GM04503 (cell line): ENCODE measurements at places on chromosomes 5 and 9.
A peak's percentile ranks its signal among the peaks of the same experiment; 100 is the strongest.

- DNase-seq = no peak
Measured at GRCh38 chr9:133494636-133495326, 15.9 kb upstream of the SLC2A6 start.

DNA sequence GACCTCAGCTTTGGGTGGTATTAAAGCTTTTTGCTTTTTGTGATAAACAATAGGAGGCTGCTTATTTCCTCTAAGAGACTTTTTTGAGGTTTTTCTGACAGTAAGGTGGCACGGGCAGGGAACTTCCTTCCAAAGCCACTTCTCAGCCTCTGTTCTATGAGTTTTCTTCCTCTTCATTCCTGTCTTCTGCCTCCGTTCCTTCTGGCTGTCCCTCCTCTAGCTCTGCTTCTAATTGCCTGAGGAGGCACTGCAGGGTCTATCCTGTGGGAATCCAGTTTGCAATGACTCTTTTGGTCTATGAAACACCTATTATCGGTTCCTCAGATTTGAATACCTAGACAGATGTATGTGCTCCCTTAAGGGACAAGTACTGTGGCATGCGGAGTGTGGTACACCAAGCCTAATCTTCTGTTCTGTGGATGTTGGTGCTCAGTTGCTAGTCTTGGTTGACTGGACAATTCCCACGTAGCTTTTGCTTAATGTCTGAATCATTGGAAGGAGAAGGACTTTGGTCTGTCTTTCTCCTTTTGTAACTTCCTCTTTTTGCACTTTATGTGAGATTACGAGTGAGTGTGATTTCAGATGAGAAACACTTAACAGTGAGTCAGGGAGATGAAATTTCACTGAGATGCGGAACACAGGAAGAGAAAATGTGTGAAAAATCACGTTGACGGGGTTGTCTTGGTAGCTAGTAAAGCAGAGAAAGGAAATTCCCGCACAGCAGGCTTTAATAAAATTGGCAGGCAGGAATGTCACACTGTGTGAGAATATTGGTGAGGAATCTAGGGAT is 305.2 kb downstream of the EFNA5 start:
- peak; percentile 57 for DNase-seq

DNA sequence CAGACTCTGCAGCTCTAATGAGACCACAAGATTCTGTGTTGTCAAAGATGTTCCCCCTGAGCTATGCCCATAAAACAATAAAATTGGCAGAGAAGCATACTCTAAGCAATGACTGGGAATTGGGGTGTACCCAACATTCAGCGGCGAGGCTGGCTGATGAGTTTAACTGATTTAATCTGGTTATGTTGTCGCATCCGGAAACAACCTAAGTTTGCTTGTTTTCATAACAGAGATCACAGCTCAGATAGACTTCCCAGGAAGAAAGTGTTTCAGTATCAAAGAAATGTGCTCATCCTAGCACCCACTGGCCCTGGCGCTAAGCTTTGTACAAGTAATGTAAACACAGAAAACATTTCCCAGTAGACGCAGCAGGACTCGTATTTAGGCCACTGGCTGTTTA is 7.4 kb downstream of the SEMA5A start:
- DNase-seq = no peak

DNA sequence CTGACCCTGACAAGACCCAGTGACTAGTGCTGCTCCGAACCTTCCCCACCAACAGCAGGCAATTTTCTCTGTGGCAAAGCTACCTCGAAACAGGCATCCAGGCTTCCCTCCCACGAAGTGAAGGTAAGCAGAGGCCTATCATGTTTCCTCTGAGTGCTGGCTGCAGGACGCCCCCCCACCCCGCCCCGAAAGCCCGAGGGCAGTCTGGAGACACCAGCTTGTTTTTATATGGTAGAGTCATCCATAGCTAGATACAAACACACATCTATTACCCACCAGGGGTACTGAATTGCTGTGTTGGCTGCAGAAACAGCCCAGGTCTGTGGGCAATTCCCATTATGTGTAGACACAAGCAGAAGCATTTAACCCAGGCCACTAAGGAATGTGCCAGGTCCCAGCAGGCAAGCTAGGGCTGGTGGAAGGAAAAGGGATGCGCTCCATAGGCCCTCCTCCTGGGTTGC is 40.4 kb downstream of the LIX1 start:
- no peak for DNase-seq

GRCh38 chr5:150603491-150603890 is 37.0 kb upstream of the SYNPO start:
- DNase-seq = no peak

DNA sequence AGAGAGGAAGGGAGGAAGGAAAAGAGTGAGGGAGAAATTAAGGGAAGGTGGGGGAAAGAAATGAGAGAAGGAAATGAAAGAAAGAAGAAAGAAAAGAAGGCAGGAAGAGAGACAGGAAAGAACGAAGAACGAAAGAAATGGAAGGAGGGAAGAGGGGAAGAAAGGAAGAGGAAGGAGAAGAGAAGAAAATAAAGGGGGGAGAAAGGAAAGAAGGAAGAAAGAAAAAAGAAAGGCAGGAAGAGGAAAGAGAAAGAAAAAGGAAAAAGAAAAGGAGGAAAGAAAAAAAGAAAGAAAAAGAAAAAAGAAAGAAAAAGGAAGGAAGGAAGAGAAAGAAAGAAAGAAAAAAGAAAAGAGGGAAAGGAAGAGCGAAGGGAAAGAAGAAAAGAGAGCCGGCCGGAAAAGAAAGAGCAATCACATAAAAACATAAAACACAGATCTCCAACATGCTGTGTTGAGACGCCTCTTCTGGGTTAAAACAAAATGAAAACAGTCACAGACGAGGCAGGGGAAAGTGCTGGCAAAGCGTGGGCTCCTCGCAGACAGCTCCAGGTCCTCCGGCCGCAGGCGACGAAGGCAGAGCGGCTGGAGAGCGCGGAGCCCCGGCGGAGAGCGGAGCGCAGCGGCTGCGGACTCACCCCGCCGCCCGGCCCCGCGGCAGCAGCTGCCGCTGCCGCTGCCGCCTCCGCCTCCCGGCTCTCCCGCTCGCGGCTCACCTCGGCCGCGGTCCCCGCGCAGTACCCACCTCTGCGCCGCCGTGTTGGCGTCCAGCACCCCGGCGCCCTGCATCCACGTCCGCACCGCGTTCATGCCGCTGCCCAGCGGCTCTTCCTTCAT is 896 bp downstream of the EBF1 start:
- no peak for DNase-seq

DNA sequence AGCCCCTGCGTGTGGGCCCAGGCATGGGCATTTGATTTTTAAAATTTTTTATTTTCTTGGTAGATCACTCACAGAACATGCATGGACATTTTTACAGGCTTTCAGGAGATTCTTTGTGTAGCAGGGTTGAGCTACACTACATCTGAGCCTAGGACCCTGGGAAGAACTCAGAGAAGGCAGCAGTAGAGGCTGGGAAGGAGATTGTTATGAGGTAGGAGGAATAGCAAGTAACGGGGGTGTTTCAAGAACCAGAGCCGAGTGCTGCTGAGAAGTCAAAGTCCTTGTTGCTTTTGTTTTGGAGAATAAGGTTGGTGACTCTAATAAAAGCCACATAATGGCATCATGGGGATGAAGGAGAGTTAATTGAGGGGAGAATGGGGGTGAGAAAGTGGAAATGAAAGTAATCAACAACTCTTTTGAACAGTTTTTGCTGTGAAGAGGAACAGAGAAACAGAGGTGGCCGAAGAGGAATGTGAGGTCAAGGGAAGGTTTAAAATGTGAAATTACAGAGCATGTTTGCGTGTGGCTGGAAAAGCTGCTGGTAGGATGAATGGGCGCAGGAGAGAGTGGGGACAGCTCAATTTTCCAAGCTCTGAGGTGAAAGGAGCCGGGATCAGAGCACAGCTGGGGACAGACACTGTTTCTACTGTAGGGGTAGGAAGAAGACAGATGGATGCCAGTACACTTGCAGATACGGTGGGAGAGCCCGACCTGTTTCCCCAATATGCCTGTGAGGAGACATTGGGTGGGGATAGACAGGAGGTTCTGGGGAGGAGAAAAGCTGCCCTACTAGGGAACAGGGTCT is 4.7 kb upstream of the PDLIM7 start:
- DNase-seq = no peak

DNA sequence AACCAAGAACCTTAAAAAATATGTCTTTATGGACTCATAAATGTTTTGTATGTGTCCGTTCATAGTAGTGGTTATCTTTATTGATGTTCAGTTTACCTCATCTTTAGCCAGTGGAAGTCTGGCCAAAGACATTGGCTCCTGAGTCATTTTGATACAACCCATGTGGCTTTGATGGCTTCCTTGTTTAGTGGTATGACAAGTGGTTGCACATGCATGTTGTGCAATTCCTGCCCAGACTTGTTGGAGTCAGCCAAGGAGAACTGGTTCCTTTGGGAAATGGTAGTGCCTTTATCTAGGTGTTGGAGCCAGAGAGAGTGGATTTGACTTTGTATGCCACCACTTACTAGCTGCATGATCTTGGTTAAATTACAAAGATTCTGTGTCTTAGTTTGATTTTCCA is 94.3 kb downstream of the RPS23 start:
- peak; percentile 50 for DNase-seq

DNA sequence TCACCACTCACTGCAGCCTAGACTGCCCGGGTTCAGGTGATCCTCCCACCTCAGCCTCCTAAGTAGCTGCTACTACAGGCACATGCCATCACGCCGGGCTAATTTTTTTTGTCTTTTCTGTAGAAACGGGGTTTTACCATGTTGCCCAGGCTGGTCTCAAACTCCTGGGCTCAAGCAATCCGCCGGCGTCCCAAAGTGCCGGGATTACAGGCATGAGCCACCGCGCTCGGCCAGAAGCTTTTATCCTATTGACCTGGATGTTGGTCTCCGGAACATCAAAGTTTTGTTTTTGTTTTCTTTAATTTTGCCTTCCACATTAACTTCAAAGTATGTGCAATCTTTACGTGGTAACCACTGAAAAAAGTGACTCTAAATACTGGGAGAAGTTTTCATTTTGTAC is 42.4 kb upstream of the FST start:
- no peak for DNase-seq
